ENCODE measurements at places on chromosomes 6 and 20. TPM values are rescaled to one million over a fixed set of nuclear protein-coding genes. Genes with fewer than 3 reads are reported as not detected.

- no peak overlapping the region for H3K4me3 ChIP-seq
- peak; percentile 80 for DNase-seq
- peaks cover 17% of the 10 kb centered on the region for H3K4me1 ChIP-seq
- H3K27ac ChIP-seq: peak overlapping the region; percentile 86
- no peaks in the 10 kb centered on the region for H3K36me3 ChIP-seq
- no peaks in the 10 kb centered on the region for H3K27me3 ChIP-seq
Measured at GRCh38 chr6:79544939-79545450, 7.8 kb upstream of the LCA5 start.

GRCh38 chr20:22576273-22576672 lies 8.1 kb downstream of the FOXA2 start:
- H3K27ac ChIP-seq: no peak overlapping the region
- DNase-seq: no peak
- peaks cover 78% of the 10 kb centered on the region for H3K27me3 ChIP-seq
- peaks cover 3% of the 10 kb centered on the region for H3K4me1 ChIP-seq
- H3K36me3 ChIP-seq: no peaks in the 10 kb centered on the region

The RAET1E gene
- polyA plus RNA-seq: 24.9 TPM

DNA sequence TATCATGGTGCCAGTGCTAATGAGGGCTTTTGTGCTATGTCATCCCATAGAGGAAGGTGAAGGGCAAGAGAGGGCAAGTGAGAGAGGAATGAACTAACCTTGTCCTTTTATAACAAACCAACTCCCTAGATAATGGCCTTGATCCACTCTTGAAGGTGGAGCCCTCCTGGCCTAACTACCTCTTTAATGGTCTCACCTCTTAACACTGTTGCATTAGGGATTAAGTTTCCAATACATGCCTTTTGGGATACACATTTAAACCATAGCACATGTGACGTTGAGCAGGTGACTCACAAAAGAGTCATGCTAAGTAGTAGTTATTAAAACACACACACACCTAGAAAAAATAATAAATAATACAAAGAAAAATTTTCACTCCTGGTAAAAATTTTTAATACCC lies 36.9 kb downstream of the CCN2 start:
- no peaks in the 10 kb centered on the region for H3K36me3 ChIP-seq
- H3K4me3 ChIP-seq: no peak overlapping the region
- peaks cover 3% of the 10 kb centered on the region for H3K4me1 ChIP-seq
- no peak for DNase-seq
- peaks cover 3% of the 10 kb centered on the region for H3K27me3 ChIP-seq
- H3K27ac ChIP-seq: no peak overlapping the region

DNA sequence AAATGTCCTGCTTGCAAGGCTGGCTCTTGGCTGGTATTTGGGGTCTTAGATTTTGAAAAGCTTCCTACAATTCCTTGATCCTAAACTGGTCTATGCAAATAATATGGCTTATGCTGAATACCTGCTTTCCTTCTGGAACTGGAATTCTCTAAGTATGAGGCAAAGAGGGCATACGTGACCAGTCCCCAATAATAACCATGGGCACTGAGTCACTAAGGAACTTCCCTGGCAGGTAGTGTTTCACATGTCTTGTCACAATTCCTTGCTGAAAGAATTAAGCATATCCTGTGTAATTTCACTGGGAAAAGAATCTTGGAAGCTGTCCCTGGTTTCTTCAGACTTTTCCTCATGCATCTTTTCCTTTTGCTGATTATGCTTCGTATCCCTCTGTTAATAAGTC lies 106.5 kb downstream of the MMS22L start:
- H3K27me3 ChIP-seq: no peaks in the 10 kb centered on the region
- H3K36me3 ChIP-seq: no peaks in the 10 kb centered on the region
- no peak overlapping the region for H3K4me3 ChIP-seq

The SPAG4 gene
- 0.93 TPM for polyA plus RNA-seq

The RGS17 gene
- 0.14 TPM for polyA plus RNA-seq

The SAMD10 gene
- 0.75 TPM for polyA plus RNA-seq

DNA sequence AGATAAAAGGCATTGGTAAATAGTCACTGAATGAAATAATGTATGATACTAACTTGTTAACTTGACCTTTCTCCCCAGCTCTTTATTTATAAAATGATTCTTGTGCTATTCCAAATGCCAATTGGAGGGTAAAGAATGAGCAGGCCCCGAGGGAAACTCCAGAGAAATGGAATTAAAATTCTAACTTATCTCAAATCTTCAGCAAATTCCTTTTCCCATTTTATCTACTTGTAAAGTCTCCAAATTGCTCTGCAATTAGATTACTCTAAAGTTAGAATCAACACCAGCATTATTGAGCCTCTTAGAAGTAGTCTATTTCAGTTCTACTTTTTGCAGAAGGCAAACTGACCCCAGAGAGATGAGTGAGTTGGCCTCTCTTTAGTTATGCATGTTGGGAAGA lies 165.9 kb upstream of the PREP start:
- H3K27me3 ChIP-seq: no peaks in the 10 kb centered on the region
- H3K4me1 ChIP-seq: peaks cover 7% of the 10 kb centered on the region
- H3K27ac ChIP-seq: no peak overlapping the region
- H3K4me3 ChIP-seq: no peak overlapping the region

DNA sequence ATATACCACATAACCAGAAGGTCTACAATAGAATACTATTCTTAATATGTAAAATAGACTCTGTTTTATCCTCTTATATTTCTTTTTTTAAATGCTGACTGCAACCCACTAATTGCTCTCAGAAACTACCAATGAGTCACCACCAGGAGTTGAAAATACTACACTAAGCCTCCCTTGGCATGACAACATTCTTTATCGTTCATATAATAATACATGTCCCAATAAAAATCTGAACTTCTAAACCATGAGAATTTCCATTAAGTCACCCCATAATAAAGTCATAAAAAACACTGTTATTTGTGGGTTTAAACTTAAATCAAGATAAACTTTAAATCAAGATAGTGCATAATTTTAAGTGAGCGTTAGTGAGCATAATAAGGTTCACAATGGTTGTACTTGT lies 4.2 kb downstream of the HACE1 start:
- no peak overlapping the region for H3K27ac ChIP-seq
- DNase-seq: no peak
- H3K4me1 ChIP-seq: peaks cover 10% of the 10 kb centered on the region
- H3K4me3 ChIP-seq: no peak overlapping the region
- no peaks in the 10 kb centered on the region for H3K36me3 ChIP-seq

GRCh38 chr20:58240471-58240870 lies 12.0 kb upstream of the ANKRD60 start:
- peaks cover 7% of the 10 kb centered on the region for H3K36me3 ChIP-seq
- peaks cover 5% of the 10 kb centered on the region for H3K4me1 ChIP-seq
- no peak for DNase-seq
- no peak overlapping the region for H3K27ac ChIP-seq

DNA sequence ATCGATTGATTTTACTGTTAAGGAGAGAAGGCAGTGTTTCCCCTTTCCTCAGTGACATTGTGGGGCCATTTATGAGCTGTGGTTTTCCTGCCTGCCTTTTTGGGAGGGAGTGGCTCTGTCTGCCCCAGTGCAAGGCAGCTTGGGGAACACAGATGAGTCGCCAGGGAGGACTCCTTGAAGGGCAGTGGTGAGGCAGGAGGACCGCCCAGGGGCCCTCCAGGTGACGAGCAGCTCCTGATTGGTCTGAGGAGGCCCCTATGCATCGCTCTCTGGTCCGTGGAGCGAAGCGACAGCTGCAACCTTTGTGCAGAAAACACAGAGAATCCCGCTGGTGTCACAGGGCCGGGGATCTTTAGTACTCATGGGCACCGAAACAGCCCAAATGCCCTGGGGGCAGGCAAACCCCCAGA lies 100.3 kb downstream of the TMEM242 start:
- no peak for DNase-seq
- peaks cover 20% of the 10 kb centered on the region for H3K4me1 ChIP-seq

The HFE gene
- polyA plus RNA-seq: 18.4 TPM

The PCED1A gene
- 5.6 TPM for polyA plus RNA-seq

- H3K27ac ChIP-seq: no peak overlapping the region
- no peaks in the 10 kb centered on the region for H3K27me3 ChIP-seq
- no peak for DNase-seq
- no peaks in the 10 kb centered on the region for H3K4me1 ChIP-seq
Measured at GRCh38 chr6:3124667-3125066, 6.2 kb downstream of the BPHL start.

- H3K4me3 ChIP-seq: no peak overlapping the region
- H3K27ac ChIP-seq: no peak overlapping the region
- peaks cover 7% of the 10 kb centered on the region for H3K27me3 ChIP-seq
- no peaks in the 10 kb centered on the region for H3K36me3 ChIP-seq
Measured at GRCh38 chr6:124796464-124796970, 165.7 kb upstream of the RNF217 start.

The PAQR8 gene
- polyA plus RNA-seq: 0.80 TPM

The FOXS1 gene
- not detected for polyA plus RNA-seq

The IFNGR1 gene
- polyA plus RNA-seq: 109 TPM

- no peak overlapping the region for H3K4me3 ChIP-seq
- no peak for DNase-seq
- no peaks in the 10 kb centered on the region for H3K36me3 ChIP-seq
- H3K27ac ChIP-seq: no peak overlapping the region
- H3K4me1 ChIP-seq: no peaks in the 10 kb centered on the region
- H3K27me3 ChIP-seq: no peaks in the 10 kb centered on the region
Measured at GRCh38 chr6:4554645-4555044, 221.6 kb upstream of the CDYL start.

The POU5F1 gene
- 1.6 TPM for polyA plus RNA-seq

The ESR1 gene
- polyA plus RNA-seq: 0.77 TPM

- H3K27ac ChIP-seq: no peak overlapping the region
- DNase-seq: no peak
- H3K4me3 ChIP-seq: no peak overlapping the region
- H3K36me3 ChIP-seq: no peaks in the 10 kb centered on the region
- H3K4me1 ChIP-seq: no peaks in the 10 kb centered on the region
Measured at GRCh38 chr6:86723151-86723550, 214.2 kb upstream of the HTR1E start.
